ENCODE measurements at places on chromosomes 12 and 14.

DNA sequence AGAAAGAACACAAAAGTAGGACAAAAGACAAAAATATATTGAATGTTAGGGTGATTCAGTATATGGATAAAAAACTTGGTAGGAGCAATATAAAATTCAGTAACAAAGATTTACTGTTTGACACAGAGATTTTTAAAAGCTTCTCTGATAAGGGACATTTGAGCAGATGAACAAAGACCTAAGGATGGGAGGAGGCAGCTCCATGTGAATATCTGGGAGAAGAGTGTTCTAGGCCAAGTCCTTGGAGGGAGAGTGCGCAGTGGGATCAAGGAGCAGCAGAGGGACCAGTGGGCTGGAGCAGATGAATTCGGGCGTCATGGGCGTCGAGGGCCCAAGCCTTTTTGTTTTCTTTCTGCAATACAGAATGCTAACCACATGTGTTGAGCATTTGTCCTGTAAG is 174.4 kb downstream of the PRKCH start:
- DNase-seq, result no peak

GRCh38 chr14:96662116-96662970 is 134.8 kb upstream of the VRK1 start:
- no peak for DNase-seq

- no peak for DNase-seq
Observed at GRCh38 chr14:51883232-51883631, 22.8 kb downstream of the GNG2 start.

- DNase-seq, result no peak
Observed at GRCh38 chr12:32183650-32184049, 77.0 kb downstream of the BICD1 start.

DNA sequence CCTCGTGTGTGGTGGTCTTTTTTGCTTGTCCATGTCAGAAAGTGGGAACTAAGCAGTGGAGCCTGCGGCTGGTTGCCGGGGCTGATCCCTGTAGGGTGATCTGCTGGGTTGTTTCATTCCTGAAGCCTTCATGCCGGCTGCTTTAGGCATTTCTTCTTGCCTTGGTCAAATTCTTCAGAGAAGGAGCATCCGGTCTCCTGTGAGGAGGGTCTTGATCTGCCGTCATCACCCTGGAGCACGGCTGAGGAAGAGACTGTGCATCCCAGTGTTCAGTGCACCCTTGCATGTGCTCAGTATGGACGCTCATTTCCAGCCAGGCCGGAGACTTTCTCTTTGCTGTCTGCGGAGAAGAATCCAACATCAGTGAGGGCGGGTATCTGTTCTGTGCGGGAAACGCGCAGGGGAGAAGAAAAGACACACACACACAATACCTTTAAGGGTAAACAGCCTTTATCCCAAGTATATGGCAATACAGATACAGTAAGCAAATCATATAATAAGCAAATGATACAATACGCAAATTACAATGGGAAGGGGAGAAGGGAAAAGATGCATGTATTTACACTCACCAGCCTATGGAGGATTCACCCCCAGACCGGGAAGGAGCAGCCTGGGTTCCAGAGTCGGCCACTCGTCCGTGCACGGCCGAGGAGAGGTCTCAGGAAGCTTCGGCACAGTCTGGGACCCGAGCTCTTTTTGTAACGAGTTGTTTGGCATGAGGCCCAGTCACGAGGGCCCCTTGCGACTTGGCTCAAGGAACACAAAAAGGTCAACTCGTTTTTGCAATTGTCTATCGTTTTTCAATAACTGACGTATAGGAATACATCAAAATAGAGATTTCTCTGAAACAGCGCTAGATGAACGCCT is 1366.8 kb upstream of the TMEM132C start:
- no peak for DNase-seq

GRCh38 chr12:9604287-9604686 is 3.4 kb downstream of the KLRB1 start:
- DNase-seq, result no peak

GRCh38 chr12:100539202-100539601 is 34.3 kb upstream of the GAS2L3 start:
- peak; percentile 31 for DNase-seq

DNA sequence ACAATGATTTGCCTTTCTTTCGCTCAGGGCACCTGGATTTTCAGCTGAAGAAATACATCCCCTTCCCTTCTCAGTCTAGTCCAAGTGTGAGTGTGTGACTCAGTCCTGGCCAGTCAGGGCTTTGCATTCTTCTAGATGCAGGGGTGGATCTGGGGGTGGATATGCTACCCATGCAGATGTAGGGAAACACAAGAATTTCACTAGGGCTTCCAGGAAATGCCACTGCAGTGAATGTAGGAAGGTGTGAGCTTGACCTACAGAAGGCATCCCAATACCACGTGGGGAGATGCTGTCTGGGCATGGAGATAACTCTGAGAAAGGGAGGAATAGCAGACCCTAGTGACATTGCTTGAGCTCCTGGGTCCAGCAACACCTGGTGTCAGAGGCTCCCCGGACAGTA is 404.2 kb downstream of the GLT1D1 start:
- no peak for DNase-seq

- DNase-seq, result no peak
Observed at GRCh38 chr12:28795311-28795710, 353.8 kb upstream of the FAR2 start.

DNA sequence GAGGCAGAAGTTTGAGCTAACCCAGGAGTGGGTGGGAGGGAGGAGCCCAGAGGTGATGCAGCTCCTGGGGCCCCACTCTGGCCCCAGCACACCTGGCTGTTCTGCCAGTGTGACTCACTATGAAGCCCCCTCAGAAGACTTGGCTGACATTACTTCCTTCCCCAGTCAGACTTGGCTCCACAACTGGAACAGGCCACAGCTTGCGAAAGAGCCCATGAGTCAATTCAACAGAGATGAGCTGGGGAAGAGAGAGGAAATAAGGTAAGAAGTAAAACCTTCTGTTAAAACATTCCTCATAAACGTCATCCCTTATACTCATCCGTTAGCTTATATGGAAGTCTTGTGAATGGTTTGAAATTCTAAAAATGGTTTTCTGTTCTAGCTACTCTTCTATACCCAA is 245.9 kb downstream of the ADAMTS20 start:
- no peak for DNase-seq

- no peak for DNase-seq
Observed at GRCh38 chr12:131736446-131737149, 25.7 kb downstream of the SFSWAP start.

DNA sequence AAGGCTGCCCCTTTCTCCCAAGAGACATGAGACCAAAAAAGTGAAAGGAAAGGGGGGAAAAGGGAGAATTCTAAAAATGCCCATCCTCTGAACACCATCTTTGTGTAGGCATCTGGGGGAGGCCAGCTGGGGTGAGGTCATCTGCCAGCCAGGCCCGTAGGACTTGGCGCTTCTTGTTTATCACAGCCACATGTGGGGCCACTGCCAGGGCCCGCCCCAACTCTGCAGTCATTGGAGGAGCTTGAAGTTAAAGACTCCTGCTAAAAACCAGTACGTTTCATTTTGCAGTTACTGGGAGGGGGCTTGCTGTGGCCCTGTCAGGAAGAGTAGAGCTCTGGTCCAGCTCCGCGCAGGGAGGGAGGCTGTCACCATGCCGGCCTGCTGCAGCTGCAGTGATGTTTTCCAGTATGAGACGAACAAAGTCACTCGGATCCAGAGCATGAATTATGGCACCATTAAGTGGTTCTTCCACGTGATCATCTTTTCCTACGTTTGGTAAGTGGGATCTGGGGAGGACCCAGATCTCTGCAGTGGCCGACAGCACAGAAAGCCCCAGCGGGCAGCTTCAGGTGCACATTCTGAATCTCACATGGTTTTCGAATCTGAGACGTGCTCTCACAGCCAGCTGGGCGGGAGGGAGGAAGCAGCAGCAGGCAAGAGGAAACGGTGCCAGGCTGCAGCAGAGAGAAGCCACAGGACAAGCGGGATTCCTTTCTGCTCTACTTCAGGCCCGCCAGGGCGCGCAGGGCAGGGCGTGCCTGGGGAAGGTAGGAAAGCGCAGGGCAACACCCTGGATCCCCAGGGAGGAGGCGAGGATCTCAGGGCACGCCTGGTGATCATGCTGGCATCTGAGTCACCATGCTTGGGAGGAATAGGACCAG is at the start of gene P2RX7:
Gene P2RX7 (plus strand): TSS at position 276 of the 881 bp plus-strand sequence. CDS start 95 bp downstream, at position 371.
- peak; percentile 59 for DNase-seq

DNA sequence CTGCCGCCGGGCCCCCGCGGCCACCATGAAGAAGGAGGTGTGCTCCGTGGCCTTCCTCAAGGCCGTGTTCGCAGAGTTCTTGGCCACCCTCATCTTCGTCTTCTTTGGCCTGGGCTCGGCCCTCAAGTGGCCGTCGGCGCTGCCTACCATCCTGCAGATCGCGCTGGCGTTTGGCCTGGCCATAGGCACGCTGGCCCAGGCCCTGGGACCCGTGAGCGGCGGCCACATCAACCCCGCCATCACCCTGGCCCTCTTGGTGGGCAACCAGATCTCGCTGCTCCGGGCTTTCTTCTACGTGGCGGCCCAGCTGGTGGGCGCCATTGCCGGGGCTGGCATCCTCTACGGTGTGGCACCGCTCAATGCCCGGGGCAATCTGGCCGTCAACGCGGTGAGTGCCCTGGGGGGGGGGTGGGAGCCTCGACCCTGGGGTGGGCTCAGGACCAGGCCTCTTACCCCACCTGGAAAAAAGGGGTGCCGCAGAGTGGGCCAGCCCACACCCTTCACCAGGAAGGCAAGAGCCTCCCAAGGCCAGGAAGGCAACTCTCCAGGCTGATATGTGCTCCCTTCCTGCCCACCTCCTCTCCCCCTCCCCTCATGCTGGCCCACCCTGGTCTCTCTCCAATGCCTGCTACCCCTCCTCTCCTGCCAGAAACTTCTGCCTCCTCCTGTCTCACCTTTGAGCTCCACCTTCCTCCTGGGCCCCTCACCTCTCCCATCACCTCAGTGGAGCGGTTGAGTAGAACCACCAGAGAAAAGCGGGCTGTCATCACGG is 507 bp downstream of the AQP5 start:
- DNase-seq, result no peak

- DNase-seq, result no peak
Observed at GRCh38 chr12:114770323-114770722, 86.3 kb upstream of the TBX3 start.

GRCh38 chr14:51865953-51866747 is 5.7 kb downstream of the GNG2 start:
- DNase-seq, result no peak

- DNase-seq, result no peak
Observed at GRCh38 chr12:121092034-121092433, 40.6 kb upstream of the P2RX7 start.

GRCh38 chr14:61560323-61560722 is 135.0 kb upstream of the HIF1A start:
- no peak for DNase-seq

- no peak for DNase-seq
Observed at GRCh38 chr14:50762001-50762930, 68.7 kb downstream of the NIN start.

GRCh38 chr12:31235868-31236395 is 90.0 kb downstream of the SINHCAF start:
- no peak for DNase-seq

DNA sequence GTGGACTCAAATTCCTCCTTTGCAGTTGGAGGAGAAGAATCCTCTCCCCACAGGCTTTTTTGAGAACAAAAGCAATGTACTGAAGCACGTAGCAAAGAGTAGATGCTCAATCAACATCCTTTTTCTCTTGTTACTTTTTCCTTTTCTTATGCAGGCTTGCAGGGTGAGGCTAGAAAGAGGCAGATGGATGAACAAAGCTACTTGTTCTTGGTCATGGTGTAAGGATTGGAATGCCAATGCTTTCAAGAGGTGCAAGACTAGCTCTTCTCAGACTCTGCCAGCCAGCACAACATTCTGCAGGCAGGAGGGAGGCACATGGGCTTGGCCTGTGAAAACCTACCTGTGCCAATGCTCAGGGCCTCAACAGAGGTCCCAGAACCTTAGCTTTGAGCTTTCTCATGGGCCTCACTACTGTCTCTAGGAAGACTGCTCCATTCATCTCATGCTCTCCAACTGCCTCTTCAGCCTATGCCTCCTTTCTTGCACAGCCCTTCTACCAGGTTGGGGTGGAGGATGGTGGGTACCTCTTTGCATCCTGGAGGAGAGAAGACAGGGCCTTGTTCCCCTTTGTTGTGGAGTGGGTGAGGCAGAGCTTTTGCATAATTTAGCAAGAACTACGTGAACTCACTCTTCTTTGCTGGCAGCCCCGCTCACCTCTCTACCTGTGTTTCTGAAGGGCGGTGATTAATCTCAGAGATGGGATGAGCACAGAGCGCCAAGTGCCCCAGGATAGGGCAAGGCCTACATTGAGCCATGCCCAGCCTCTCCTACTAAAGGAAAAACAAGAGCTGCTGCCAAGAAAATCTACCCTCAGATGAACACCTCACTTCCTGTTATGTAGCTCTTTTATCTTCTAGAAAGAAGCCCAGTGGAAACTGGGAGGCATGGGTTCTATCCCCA is 1119.7 kb downstream of the VRK1 start:
- no peak for DNase-seq

DNA sequence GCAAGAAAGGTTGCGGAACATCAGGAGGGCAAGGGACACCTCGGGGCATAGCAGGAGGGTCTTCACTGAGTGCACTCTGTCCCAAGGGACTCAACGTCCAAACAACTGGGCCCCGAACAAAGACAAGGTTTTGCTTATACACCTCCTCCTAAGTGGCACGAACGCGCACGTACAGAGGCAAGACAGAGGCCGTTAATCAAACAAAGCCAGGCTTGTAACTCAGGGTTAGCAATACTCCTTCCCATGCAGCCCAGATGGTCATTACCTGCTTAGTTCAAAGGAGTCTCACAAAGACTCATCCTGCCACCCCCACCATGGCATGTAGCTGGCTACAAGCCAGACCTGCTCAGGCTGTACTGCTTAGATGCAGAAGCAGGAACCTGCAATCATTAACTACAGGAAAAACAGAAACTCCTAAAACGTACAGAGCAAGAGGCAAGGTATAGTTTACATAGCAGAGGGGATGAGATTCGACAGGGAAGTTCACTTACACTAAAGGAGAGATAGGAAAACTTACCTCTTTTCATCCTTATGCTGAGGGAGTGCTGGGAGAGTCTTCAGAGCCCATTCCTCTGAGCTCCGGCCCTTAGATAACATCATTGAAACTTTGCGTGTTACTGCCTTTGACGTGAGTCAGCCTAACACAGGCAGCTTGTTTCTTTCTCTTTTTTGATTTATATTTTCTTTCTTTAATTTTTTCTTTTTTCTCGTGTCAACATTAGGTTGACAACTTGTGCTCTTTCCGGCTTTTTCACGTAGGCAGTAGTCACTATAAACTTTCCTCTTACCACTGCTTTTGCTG is 1319.1 kb downstream of the TMEM121 start:
- DNase-seq, result no peak

- DNase-seq, result no peak
Observed at GRCh38 chr12:27477049-27477448, 30.5 kb downstream of the SMCO2 start.

GRCh38 chr12:92444763-92445162 is 258.0 kb upstream of the PLEKHG7 start:
- DNase-seq, result no peak

DNA sequence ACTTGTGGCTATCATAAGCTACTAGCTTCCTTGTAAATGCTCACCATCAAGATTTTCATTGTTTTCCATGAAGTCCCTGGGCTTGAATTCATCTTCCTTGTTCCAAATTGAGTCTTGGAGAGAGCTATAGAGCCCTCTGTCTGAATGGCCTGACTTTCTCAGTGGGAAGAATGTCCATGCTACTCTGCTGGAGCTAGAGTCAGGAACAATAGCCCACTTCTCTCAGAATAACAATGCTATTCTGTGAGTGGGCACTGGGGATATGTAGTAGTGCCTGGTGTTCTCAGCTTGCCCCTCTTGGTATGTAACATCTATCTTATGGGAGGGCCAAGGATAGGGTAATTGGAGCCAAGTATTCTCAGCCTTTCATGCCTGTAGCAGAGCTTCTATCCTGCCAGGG is 127.6 kb upstream of the TRHDE start:
- no peak for DNase-seq

All from T1000 (cell line).